ENCODE measurements at places on chromosomes 7 and 10.

DNA sequence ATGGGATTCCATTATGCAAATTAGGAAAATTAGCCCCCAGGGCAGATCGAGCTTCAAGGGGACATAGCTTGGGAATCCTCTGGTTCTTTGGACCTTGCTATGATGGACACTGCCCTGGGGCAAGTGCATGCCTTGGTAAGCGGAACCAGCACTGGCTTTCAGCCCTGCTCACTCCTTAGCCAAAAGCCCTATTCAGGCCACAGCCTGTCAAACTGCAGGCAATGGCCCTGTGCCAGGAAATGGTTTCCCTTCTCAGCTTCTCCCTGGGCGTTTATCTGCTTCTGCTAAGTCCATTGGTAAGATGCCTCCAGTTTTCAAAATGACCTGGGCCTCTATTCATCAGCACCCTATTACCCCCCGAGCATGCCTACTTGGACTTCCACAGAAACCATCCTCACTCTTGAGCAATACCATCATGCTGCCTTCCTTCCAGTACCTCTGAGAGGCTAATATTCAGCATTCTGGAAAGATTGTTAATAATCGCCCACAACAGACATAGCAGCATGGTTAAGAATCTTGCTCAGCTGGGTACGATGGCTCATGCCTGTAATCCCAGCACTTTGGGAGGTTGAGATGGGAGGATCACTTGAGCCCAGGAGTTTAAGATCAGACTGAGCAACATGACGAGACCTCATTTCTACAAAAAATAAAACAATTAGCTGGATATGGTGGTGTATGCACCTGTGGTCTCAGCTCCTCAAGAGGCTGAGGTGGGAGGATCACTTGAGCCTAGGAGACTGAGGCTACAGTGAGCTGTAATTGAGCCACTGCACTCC lies 918.6 kb upstream of the AUTS2 start:
- DNase-seq, result no peak

- DNase-seq, result no peak
Observed at GRCh38 chr10:267705-268104, 132.4 kb downstream of the ZMYND11 start.

- DNase-seq, result no peak
Observed at GRCh38 chr7:71414490-71414889, 282.5 kb downstream of the GALNT17 start.

GRCh38 chr10:33612551-33612950 lies 278.1 kb upstream of the NRP1 start:
- peak; percentile 53 for DNase-seq

DNA sequence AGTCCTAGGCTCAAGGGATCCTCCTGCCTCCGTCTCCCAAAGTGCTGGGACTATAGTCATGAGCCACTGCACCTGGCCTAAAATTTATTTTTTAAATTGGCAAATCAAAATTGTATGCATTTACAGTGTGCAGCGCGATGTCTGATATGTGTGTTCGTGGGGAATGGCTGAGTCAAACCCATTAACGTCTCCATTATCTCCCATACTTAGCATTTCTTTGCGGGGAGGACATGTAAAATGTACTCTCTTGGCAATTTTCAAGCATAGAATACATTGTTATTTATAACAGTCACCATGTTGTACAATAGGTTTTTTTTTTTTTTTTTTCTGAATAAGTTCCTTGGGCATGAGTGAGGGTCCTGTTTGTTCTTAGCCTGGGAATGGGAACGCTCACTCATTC lies 3.8 kb downstream of the TMEM184A start:
- no peak for DNase-seq

- DNase-seq, result peak; percentile 37
Observed at GRCh38 chr7:13050703-13051102, 363.3 kb downstream of the ARL4A start.

- DNase-seq, result no peak
Observed at GRCh38 chr10:121310151-121310711, 288.0 kb downstream of the FGFR2 start.

- DNase-seq, result no peak
Observed at GRCh38 chr10:56880606-56881005, 519.5 kb upstream of the ZWINT start.

DNA sequence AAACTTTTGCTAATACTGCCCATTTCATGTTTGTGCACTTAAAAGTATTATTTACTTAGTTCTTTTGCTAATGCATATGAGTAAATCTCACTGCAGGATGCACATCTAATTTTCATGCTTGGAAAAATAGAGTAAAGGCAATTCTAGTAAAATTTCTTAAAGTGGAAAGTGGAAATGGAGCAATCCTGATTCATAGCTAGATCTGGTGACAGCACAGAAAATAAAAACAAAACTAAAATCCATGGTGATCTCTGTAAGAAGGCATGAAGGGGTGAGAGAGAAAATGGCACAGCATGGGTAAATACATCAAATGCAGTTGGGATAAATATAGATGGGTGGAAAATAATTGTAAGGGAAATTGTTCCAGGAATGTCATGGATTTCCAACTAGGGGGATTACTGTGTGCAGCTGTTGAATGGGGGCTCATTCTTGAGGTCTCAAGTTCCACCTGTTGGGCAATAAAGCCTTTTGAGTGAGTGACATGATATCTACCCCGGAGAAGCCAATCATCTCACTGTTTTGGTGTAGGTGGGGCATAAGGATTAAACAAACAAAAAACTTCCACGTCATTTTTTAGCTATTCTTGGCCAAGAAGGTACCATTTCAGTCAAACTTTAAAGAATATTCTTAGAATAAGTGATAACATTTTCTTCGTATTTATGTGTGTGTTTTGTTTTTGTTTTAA lies 1.7 kb upstream of the MCU start:
- DNase-seq, result no peak

DNA sequence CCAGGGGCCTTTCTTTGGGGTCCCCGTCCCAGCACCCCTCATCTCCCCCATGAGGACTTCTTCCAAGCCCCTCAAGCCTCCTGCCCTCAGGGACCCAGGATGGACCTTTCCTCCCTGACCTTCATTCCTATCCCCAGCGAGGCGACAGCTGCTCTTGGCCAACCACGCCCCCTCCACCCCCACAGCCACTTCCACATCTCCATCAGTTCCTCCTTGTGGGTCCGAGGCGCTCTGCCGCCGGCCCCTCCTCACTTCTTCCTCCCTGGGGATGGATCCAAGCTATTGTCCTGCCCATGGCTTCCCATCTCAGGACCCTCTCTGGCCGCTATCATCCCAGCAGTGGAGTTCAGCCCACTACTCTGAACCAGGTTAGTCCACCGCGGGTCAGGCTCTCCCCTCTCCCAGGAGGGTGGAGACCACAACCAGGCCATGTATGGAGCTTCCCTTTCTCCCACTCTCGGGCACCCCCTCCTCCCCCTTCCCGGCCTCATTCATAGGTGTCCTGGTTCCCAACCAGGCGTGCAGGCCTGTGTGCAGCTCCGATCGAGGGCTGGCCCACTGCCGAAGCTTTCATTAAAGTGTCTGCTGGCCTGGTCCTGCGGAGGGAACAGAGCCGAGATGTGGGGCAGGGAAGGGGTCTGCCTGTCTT lies 1.7 kb upstream of the SH2B2 start:
- DNase-seq, result no peak

DNA sequence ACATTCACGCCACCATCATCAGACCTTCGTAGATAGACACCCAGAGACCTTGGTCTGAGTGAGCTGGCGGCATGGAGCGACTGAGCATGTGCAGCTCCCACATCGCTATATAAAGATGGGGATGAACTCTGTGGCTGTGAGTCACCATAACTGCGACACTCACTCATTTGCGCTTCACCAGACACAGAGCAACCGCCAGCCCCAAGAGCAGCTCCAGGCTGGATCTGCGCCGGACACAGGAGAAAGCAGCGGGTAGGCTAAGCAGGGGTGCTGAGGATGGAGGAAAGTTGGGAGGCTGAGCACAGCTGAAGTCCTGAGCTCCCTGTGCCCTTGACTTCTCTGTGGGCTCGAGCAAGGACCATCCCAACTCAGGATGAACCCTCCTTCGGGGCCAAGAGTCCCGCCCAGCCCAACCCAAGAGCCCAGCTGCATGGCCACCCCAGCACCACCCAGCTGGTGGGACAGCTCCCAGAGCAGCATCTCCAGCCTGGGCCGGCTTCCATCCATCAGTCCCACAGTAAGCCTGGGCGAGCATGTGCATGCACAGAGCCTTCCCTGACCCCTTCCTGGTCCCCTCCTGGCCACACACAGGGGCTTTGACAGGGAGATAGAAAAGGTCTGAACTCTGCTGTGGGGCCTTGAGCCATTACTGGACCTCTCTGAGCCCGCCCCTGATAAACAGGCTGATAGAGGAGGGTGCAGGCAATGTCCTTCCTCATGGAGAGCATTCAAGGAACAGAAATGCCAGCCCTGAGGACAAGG lies at the start of gene OPN4:
Gene OPN4 (plus strand): TSS at position 137 of the 762 bp plus-strand sequence. CDS start 237 bp downstream, at position 374.
- DNase-seq, result no peak

DNA sequence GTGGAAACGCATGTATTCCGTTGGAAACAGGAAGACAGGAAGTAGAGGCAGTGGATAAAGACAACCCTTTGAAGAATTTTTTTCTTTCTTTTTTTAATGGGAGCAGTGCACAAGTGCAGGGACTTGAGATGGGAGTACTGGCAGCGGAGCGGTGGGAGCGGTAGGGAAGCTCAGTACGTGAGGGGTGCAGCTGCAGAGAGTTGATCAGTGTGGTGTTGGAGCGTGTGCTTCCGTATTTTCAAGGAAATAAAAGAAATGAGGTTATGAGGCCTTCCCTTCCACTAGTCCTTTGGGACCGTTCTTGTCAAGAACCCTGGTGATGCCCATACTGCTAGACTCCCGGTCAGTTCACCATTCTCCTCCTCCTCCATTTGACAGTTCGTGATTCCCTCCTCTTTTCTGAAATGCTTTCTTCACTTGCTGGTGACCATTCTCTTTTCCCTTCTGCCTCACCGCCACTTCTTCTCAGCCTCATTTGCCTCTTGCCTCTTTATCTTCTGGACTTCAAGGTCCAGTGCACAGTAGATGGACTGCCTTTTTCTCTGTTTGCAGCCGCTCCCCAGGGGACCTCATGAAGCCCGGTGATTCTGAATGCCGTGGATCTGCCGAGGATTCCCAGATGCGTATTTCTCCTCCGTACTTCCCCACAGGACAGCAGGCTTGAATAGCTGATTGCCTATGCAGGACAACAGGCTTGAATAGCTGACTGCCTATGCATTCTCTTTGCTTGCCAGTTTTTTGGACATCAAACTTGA lies 39.1 kb upstream of the TMEM236 start:
- no peak for DNase-seq

DNA sequence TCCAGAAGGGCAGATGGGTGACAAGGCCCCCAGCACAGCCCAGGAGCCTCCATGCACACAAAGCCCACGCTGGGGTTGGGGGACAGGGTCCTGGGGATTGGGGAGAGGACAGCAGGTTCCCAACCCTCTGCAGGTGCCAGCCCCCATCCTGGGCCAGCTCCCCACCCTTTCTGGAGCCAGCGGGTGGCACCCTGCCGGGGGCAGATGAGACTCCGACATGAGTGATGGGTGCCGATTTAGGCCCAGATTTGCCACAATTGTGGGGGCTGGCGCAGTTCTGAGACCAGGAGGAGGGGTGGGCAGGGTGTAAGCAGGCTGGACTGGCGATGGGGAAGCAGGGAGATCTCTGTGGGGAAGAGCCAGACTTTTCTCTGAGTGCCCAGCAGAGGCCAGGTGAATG lies 49.3 kb upstream of the SLF2 start:
- no peak for DNase-seq

- DNase-seq, result no peak
Observed at GRCh38 chr7:131927770-131928423, 371.5 kb upstream of the PODXL start.

- no peak for DNase-seq
Observed at GRCh38 chr10:34979938-34980337, 110.2 kb downstream of the CUL2 start.

- DNase-seq, result no peak
Observed at GRCh38 chr10:22222236-22223190, 4.7 kb upstream of the EBLN1 start.

DNA sequence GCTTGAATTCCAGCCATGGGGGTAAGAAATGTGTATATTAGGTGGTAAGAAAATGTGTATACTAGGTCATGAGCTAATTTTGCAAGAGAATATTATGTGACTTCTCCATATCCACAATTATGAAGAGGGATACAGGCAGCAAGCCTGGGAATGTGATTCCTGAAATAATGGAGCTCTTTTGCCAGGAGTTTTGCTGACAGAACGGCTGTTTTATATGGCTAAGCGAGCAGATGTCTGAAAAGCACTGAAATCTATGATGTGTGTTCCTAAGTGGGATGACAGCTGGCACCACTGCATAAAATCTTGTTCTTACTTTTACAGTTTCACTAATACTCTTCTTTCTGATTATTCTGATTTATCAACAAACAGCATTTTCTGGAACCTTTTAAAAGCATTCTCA lies 386.0 kb upstream of the HPS1 start:
- no peak for DNase-seq

DNA sequence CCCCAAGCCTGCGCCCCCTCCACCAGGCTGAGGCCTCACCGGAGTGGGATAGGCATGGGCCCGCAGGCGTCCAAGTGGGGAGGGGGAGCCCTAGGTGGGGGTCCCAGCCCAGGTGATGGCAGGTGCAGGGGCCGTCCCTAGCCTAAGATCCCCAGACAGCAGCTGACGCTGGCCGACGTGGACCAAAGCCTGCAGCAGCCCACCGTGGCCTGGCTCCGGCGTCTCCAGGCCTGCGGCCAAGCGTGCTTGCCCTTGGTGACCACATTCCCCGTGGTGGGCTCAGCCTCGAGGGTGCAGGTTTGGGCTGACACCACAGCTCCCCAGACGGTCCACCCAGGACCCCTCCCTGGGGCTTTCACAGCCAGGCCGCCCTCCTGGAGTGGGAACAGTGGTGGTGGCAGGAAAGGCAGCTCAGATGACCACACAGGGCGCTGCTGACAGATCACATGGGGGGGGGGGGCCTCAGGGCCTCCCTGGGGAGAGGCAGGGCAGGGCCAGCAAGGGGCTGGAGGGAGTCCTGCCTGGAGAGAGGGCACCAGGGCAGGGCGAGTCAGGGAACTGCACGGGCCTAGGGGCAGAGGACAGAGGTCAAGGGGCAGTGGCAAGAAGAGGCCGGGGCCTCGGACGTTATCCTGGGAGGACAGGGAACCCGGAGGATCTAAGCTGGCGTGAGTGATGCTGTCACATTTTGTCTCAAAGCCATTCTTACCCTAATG lies 767 bp upstream of the ADAM8 start:
- no peak for DNase-seq

DNA sequence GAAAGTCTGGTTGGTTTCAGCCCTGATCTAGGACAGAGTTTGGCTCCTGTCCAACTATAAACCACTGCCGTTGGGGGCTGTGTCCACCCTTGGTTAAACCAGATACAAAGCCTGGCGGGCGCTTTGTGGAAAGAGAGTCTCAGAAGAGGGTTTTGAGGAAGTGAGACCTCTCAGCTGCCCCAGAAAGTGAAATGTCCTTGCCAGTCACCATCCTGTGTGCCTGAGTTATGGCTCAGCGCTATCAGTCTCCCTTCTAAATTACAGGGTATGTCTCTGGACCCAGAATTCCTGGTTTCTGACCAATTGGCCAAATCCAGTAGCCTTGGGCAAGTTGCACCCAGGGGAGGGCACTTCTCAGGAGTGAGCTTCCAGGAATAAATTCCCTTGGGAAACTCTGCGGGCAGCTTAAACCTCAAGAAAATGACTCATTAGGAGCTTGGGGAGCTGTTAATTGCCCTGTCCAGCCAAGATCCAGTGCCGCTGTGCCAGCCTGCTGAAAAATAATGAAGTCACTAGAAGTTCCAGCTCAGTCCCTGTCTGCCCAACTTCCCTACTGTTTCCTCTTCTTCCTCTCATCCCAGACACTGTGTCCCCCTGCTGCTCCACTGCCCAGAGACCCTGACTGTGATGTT lies 66.7 kb upstream of the PDZD8 start:
- DNase-seq, result peak; percentile 74

Data from foreskin fibroblast (primary cell).